Activated naive CD4-positive, alpha-beta T cell treated with anti-CD3 and anti-CD28 coated beads, Interleukin-2, amount 50 U/mL, for 72 hours (primary cell): ENCODE measurements at places on chromosomes 2 and 18. TPM values are rescaled to one million over a fixed set of nuclear protein-coding genes. Genes with fewer than 3 reads are reported as not detected.

DNA sequence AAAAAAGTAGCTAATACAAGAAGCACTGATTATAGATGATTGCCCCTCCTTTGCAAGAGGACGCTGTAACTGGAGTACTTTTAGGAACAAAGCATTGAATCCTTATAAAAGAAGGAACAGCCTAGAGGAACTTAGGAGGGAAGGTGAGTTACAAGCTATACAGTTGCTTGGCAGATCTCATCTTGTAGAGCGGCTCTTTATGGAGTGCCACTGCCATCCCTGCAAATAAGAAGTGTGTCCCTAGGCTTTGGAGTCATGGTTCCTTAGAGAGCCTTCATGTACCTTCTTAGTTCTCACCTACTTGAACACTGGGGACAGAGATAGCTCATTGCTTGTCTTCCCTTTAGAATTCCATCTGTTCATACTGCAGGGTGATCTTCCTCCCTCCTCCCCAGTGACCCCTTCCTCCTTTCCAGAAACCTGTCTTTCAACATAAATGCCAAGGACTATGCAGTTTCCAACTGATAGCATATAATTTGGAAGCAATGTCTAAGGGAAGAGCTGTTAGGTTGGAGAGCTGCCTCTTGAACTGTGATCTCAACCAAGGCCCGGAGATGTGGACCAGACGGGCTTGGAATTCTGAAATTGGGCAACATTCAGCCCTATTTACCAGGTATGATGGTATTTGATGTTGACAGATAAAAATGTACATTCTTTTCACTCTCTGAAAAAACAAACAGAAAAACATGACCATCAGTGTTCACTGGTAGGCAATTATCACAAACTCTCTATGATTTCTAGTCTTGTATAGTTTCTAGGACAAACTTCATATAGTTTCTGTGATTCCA lies 7.5 kb downstream of the FMNL2 start:
- DNase-seq = no peak

DNA sequence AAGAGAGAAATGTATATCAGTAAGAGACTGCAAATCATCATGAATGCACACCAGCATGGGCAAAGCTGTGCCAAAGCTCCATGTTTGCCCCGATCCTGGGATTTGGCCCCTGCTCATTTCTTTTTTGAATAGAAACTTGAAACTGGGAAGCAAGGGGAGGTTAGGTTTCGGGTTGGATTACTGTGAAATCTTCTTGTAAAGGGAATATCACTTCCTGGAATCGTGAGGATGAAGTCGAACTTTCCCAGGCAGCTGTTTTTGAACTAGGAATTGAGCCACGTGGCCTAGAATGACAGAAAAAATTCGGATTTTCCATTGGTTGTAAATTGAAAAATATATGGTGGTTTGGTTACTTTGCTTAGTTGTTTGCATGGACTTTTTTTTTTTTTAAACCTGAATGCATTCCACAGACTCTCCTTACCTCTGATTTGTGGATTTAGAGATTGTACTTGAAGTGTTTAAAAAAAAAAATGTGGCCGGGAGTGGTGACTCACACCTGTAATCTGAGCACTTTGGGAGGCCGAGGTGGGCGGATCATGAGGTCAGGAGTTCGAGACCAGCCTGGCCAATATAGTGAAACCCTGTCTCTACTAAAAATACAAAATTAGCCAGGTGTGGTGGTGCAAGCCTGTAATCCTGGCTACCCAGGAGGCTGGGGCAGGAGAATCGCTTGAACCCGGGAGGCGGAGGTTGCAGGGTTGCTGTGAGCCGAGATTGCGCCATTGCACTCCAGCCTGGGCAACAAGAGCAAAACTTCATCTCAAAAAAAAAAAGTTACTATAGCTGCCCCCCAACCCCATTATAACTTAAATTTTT lies 32.1 kb downstream of the GRHL1 start:
- no peak for DNase-seq

- DNase-seq = peak; percentile 77
Observed at GRCh38 chr2:96801005-96801785, 14.9 kb upstream of the CNNM3 start.

- no peak for DNase-seq
Observed at GRCh38 chr18:48715711-48716361, 177.0 kb downstream of the CTIF start.

DNA sequence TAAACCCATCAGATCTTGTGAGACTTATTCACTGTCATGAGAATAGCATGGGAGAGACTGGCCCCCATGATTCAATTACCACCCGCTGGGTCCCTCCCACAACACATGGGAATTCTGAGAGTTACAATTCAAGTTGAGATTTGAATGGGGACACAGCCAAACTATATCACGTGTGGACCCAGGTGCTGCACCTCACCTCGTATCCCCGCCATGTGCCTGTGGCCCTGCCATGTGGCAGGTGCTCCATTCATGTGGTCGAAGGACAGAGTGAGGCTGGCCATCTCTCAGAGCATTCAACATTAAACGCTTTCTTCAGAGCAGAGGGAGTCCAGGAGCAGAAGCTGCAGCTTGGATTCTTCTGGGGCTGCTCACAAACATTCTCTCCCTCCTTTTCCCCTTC lies 32.3 kb downstream of the MROH2A start:
- no peak for DNase-seq

GRCh38 chr2:210991107-210991506 lies 434.7 kb downstream of the CPS1 start:
- DNase-seq = no peak

- DNase-seq = no peak
Observed at GRCh38 chr2:22485486-22485885, 899.5 kb upstream of the KLHL29 start.

- no peak for DNase-seq
Observed at GRCh38 chr2:205771666-205772065, 89.4 kb downstream of the NRP2 start.

DNA sequence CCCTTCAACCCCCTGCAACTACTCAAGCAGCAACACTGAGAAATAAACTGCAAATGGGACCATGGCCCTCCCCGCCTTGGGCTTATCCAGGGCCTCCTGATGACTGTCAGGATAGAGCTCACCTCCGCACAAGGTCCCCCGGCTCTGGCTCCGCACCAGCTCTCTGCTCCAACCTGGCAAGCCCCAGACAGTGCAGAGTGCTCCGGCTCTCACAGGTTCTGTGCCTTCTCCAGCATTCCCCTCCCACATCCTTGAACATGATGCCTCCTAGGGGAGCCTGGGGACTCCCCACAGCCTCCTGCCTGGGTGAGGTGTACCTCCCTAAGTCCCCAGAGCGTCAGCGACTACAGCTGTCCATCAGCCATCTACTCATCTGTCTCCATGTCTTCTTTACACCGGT lies 26.7 kb upstream of the NPAS2 start:
- DNase-seq = no peak

DNA sequence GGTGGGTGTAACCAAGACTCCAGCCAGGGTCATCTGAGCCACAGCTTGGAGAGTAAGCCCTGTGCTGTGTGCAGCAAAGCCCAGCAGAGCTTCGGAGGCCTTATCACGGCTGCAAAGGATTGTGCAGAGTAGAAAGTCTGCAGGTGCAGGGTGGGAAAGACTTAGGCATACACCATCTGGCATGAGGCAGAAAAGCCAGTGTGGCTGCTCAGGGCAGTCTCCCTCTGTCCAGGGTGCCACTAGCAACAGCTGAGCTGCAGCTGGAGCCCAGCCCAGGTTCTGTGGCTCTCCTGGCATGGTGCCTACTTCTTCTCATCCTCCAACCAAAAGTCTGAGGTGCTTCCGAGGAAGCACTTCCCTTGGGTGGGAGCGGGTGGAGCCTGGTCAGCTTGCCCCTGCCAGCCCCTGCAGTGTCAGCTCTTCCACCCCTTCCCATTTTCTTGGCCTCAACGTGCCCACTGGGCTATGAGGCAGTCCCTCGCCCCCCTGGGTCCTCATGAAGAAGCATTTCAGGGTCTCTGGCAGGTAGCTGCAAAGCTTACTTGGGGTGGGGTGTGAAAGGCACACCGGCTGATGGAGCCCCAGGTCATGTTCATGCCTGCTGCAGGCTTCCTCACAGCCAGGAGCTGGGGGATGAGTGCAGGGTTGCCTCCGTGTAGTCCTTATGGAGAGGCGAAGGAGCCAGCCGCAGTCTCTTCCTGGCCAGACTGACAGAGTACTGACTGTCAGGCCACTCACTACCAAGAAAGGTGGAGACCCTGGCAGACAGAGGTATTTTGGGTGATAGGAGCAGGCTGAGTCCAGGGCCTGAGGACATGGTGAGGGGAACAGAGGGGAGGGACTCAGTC lies 4.8 kb downstream of the AMER3 start:
- no peak for DNase-seq

DNA sequence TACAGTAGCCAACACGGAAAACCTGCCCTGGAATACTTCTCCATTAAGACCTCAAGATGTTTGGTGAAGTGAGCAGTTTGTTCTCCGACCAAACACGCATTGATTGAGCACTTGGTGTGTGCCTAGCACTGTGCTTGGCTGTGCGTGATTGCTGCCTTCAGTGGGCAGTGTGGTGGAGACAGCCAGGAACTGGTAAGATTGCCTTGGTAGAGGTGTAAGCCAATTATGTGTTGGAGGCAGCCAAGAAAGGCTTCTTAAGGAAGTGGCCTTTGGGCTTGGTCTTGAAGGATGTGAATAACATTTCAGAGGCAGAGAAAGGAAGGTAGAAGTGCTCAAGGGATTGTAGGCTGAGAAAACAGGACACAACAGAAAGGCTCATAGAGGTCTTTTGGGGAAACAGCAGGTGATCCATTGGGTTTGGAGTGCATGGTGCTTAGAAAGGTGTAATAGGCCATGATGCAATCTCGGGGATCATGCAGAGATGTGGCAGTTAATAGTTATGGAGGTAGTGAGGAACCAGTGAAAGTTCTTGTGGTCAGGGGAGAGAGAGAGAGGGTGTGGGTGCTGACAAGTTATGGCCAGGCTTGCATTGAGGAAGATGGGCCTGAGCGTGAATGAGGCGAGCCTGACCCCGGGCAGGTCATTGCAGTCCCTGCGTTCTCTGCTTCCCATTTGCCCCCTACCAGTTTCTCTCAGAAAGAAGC lies 6.3 kb downstream of the B3GNT2 start:
- DNase-seq = no peak

GRCh38 chr2:177537636-177538035 lies 145.1 kb downstream of the AGPS start:
- no peak for DNase-seq

The ALPG gene
- not detected for total RNA-seq

The TMEM150A gene
- 0.91 TPM for total RNA-seq

The ARHGAP15 gene
- 91.4 TPM for total RNA-seq

The DCDC2C gene
- not detected for total RNA-seq

The IL18R1 gene
- 11.7 TPM for total RNA-seq

The RAX gene
- 0.56 TPM for total RNA-seq

The OXER1 gene
- total RNA-seq = 0.25 TPM

The ZNF236 gene
- 24.5 TPM for total RNA-seq
